ENCODE measurements at places on chromosomes 12 and 14.

DNA sequence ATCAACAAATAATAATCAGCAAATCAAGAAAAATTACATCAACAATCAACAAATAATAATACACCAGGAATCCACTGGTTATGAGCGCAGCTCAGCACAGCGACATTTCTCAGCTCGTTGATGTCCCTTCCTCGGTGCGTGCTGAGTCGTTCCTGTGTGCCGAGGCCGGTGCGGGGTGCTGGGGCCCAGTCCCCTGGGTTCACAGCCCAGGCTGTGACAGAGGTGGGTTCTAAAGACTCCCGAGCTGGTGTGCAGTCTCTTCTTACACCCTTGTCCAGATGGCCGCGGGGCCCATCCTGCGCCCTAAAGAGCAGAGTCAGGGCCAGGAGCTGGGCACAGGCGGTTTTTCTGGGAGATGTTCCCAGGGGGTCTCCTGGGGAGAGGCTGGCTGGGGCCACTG, 26.9 kb upstream of the TRAF3 start:
- no peak for DNase-seq

DNA sequence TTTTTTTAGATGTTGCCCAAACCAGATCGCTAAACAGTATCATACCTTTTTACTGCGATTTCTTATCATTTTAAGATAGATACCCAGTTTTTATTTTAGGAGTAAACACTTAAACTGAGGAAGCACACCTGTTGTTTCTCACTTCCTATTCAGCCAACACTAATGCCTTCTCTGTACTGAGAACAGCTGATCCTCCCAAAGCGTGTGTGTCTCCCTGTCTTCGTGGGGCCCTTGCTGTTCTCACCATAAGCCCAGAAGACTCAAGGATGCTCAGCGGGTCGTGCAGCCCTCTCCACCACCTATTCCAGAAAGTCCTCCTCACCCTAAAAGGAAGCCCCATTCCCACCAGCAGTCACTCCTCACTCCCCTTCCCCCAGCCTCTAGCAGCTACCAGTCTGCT, 14.8 kb downstream of the PPP2R5C start:
- DNase-seq: no peak

- no peak for DNase-seq
These were observed 53.2 kb downstream of the ERC1 start for GRCh38 chr12:1044199-1044598.

- DNase-seq: no peak
These were observed 77.0 kb upstream of the FOXN3 start for GRCh38 chr14:89493877-89494634.

DNA sequence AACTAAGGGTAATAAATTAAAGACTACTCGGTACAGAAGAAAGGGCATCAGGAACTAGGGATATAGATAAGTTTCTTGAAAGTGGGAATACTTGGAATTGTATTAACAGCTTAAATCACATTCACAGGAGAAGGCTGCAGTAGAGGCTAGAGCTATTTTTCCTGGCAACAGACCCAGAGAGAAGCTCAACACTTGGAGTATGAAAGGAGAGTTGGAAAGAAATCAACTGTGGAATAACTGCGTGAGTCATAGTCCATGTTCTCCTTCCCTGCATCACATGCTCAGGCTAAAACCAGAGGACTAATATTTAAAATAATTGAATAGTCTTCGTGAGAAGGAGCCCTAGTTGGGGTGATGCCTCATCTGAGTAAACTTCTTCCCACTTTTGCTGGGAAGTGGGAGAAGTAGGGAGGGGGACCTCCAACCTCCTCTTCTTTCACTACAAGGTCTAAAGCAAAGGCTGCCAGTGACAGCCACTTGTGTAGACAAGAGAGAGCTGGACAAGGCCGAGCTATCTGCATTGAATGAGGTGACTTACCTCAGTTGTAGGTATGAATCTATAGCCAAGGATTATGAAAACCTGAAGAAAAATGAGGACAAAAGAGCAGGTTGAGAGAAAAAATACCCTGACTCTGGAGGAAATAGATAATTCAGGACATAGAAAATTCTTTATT, 32.7 kb downstream of the DYRK2 start:
- DNase-seq: no peak

- DNase-seq: no peak
These were observed 41.6 kb upstream of the EGLN3 start for GRCh38 chr14:33992274-33993007.

DNA sequence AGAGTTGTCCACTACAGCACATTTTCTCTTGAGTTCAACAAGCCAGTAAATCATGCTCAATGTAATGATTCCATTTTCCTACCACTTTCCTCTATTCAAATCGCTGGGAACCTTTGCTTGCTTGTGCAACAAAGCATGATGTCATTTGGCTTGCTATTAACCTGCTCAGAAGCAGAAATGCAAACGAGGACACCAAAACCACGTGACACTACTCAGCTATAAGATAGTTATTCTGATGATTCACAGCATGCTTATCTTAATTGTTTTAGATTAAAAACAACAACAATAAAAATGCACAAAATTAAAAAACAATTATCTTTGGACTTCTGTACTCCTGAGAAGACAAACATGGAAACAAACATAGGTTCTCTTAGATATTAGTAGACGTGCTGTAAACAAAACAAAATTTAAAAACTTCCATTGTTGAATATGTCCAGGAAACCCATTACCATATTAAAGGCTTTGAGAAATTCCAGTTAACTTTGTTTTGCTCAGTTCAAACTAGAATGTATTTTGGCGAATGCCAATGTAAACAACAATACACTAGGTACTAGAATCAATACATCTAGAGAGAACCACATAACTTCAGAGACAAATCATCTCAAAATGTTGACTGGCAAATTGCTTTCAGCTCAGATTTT, 77.5 kb upstream of the KRAS start:
- no peak for DNase-seq

GRCh38 chr12:51886021-51886710, 1.7 kb upstream of the ANKRD33 start:
- DNase-seq: no peak

DNA sequence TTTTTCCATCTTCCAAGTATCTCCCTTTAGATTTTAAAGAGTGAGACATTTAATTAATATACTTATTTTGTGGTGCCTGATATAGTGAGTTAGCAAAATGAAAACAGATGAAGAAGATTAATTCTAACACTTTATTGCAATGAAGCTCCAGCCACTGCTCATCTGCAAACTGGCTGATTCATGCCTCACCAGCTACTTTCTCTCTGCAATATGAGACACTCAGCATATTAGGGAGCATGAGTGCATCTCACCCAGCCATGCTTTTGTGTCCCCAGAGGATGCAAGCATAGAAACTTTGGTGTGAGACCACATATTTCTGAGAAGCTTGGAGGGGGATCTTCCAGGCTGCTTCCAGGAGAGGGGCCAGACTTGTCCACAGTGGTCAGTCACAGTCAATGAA, 148.6 kb downstream of the BMP4 start:
- no peak for DNase-seq

- no peak for DNase-seq
These were observed 88.1 kb upstream of the MANSC4 start for GRCh38 chr12:27868139-27868538.

DNA sequence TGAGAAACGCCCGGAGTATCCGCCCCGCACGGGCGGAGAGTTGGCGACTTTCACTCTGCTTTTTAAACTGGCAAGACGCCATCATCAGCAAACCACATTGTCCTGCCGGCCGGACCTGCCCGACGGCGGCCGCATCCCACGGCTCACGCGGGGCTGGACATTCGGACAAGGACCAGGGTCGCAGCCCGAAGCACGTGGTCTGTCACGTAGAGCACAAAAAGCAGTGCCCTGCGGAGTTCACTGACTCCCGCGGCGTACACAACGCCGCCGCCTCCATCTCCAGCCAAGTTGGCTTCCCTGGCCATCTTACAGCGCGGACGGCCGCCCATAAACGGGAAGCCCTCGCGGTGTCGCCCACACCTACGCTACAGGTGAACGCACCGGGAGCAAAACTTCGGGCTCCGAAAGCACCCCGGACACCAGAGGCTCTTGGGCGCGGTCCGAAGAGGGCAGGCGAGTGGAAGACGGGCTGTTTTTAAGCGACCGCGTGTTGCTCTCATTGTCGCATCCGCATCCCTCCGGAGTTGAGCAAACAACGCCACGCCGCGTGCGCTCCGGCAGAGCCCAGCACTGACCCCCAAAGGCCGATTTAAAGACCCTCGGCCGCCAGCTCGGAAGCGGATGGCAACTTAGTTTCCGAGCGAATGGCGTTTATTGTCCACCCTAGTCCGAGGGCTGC, 966 bp downstream of the SINHCAF start:
- DNase-seq: peak; percentile 46

GRCh38 chr12:110175201-110175600, 51.0 kb downstream of the IFT81 start:
- no peak for DNase-seq

DNA sequence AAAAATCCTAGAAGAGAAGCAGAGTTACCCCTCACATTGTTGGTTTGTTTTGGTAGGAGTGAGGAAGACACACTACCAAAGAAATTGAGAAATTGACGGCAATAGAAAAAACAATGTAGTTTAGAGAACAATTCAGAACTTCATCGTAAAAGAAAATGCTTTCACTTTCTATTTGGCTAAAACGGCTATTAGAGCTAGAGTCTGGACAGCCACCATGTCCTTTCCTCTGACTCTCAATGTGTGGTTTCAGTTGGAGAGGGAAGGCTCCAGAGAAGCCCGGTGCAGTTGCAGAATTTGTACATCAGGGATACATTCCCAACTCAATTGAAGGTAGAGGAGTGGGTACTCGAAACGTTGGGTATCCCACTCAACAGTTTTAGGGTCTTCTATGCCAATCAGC, 535.3 kb downstream of the GALC start:
- DNase-seq: no peak

DNA sequence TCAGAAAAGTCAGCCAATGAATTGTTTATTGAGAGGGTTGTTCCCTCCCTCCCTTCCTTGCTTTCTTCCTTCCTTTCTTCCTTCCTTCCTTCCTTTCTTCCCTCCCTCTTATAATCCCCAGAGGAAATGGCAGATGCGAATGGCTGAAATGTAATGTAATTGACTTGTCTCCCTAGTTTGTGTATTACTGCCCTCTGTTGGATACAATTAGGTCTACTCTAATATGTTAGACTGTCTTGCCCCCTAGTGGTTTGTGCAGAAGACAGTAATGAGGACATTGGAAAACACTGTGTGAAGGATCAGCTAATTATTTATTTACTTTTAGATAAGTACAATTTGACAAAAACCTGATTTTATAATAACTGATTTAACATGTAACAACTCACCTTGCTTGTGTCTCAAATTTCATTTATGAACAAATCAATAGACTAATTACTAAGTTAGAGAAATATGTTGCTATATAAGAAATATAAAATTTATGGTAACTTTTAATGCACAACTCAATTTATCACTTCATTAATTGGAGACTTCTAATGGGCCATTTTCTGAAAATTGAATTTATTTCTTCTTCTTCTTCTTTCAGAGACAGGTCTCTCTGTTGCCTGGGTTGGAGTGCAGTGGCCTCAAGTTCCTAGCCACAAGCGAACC, 229.8 kb upstream of the LRIG3 start:
- peak; percentile 13 for DNase-seq

DNA sequence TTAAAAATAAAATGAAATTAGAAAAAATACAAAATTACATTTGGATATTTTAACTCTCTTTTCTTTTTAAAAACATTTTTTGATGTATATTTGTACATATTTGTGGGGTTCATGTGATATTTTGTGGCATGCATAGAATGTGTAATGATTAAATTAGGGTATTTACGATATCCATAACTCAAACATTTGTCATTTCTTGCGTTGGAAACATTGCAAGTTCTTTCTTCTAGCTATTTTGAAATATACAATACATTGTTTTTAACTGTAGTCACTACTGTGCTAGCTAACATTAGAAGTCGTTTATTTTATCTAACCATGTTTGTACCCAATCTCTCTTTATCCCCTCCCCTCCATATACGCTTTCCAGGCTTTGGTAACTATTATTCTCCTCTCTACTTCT, 13.9 kb upstream of the EIF2S3B start:
- DNase-seq: no peak

DNA sequence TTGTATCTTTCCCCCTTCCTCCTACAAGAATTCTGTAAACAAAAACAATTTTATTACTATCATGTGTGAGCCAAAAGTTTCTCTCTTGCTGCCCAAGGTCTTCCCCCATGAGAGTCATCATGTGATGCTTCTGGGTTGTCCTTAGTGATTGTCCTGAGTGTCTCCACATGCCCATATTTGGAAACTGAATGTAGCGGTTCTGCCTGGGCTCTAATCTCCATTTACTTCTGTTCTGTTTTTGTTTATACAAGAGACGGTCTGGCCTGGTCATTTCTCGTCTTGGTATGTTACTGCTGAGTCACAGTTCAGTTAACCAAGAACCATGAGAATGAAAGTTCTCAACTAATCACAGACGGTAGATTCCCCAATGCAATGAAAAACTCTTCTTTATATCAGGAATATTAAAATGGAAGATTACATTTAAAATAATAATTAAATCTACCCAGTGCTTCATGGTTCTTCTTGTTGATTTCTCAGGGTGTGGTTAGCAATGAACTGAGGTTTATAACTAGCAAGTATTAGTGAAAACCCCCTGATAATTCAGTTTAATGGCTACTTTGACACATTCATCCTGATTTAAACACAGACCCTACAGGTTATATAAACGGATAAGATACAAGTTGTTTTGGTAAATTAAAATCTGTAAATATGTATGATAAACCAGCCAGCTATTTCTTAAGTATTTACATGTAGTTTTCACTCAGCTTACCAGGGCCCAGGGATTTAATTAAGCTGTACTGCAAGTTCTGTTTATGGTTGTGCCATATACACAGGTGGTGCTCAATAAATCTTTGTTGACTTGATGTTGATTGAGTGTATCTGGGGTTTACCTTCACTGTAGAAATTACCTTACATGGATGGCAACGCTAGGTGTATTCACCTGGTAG, 81.1 kb downstream of the PELI2 start:
- peak; percentile 51 for DNase-seq

- DNase-seq: no peak
These were observed 82.7 kb downstream of the GRIP1 start for GRCh38 chr12:66596199-66596598.

- no peak for DNase-seq
These were observed 51.7 kb upstream of the RASSF8 start for GRCh38 chr12:25906651-25907340.

Measured in BE2C (cell line).